ENCODE measurements at places on chromosomes 2 and 18. TPM values are rescaled to one million over a fixed set of nuclear protein-coding genes. Genes with fewer than 3 reads are reported as not detected.

GRCh38 chr2:133462811-133463210, 105.5 kb downstream of the NCKAP5 start:
- DNase-seq, result no peak

DNA sequence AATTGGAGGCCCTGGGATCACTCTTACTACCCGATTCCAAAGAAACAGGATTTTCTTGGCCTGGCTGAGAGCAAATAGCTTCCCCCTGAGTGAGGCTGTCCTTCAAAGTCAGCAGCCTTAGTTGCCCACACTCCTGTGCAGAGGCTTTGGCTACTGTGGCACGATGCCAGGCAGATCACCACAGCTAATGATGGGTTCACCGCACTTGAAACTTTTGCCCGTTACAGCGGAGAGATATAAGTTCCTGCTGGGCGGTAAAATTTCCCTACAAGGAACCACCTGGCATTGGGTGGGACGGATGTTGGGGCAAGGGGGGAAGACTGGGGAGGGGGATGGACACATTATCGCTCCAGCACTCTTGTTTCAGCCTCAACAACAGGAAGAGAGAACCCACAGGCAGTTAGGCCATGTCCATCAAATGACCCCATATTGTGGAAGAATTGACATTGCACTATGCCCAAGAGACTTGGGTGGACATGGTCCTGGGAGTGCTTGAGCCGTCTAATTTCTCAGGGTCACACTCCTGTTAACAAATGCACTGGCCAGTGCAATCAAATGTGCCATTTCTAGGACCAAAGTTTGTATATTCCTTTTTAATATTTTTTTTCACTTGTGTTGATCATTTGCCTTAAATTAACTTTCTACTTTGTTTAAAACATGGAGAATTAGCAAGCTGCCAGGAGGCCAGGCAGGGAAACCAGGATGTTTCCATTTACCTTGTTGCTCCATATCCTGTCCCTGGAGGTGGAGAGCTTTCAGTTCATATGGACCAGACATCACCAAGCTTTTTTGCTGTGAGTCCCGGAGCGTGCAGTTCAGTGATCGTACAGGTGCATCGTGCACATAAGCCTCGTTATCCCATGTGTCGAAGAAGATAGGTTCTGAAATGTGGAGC, 4.4 kb downstream of the IL1B start:
- no peak for DNase-seq

DNA sequence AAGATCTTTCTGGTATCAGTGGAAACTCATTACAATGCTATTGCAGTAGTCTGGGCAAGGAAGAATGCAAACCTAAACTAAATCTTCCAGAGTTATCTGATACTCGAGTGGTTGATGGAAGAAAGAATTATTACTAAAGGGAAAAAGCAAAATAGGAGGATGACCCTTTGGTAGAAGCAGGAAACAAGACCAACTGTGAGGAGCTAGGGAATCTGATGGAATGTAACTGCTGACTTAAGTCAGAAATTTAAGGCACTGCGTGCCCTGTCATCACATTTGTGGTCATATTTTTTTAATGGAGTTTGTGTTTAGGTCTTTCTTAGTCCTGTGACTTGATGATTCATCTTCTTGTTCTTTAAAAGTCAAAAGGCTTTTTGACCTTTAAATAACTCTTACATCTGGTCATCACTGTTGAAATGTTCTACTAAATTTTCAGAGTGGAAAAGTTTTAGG, 36.5 kb upstream of the ARMC9 start:
- peak; percentile 90 for DNase-seq

GRCh38 chr2:105809097-105809473, 64.4 kb downstream of the NCK2 start:
- no peak for DNase-seq

SLC25A12 gene
- 28.2 TPM for total RNA-seq

CAPN14 gene
- 0.24 TPM for total RNA-seq

PARD3B gene
- total RNA-seq, result 0.27 TPM

GRCh38 chr2:55917117-55917516, 6.5 kb downstream of the EFEMP1 start:
- no peak for DNase-seq

DNA sequence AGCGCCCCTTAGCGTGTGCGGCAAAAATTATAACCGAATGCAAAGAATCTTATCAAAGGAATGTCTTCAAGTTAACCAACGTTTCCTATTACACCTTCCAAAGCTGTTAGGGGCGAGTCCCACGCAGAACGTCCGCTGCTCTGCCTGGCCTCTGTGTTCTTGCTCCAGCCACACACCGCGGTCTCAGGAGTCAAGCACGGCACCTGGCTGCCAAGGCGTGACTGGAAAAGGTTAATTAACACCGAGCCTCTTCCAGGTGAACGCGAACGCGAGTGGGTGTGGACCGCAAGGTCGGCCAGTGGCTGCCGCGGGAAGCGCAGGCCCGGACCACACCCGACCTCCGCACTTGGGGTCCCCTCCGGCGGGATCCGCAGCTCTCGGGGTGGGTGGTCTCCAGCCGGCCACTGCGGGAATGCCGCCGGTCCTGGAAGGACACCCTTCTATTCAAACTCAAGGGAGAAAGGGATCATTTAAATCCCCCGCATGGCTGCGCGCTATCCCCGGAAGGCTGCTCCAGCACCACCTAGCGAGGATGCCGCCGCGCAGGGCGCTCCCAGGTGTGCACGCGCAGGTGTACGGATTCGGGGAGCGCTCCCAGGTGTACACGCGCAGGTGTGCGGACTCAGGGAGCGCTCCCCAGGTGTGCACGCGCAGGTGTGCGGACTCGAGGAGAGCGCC, 830 bp downstream of the CYB5A start:
- no peak for DNase-seq

DNA sequence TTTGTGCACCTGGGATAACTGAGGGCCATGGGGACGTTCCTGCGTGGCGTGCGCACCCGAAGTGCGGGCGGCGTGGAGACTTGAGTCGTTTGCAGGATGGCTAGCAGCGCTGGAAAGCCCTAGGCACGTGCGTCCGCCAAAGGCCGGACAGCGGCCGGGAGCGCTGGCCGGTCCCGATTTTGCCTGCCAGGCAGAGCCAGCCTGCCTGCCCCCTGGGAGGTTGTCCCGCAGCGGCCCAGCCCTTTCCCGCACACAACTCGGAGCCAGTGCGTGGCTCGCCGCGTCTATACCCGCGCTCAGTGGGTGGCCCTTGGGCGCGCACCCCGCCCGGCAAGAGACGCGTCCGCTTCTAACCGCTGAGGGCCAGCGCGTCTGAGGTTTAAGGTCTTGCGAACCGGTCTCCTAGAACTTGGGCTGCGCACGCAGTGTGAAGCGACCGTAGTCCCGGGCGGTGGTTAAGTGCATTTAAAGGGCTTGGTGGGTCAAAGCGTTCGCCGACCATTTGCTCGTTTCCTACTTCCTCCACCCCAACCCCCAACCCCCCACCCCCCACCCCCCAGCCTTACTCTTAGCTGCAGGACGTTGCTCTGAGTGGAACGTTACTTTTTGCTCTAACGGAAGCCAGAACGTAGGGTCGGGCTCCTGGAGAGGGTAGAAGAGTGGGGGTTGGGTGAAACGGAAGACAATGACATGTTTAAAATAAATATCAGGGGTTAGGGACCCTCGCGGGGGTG, 627 bp downstream of the CDCA7 start:
- peak; percentile 45 for DNase-seq

GRCh38 chr2:133810559-133810958, 242.3 kb upstream of the NCKAP5 start:
- no peak for DNase-seq

DNA sequence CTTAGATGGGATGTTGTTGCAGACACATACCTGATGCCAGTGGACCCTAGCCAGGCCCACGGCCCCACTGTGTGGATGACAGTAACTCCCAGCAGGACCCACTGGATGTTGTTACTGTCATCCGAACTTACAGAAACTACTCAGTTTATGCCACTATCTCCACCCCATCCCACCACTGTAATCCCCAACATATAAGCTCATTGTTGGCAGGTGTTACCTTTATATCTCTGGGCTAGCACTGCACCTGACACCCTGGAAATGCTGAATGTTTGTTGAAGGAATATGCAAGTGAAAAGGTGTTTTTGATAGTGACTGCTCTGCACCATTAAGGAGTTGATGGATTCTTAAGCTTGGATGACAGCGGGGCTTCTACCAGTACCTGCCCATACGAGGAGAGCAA, 133.5 kb upstream of the ASB18 start:
- DNase-seq, result no peak

KRTCAP3 gene
- not detected for total RNA-seq

- DNase-seq, result no peak
Observed at GRCh38 chr2:11899264-11899818, 152.9 kb downstream of the LPIN1 start.

GRCh38 chr2:167293172-167293781, 405.0 kb downstream of the XIRP2 start:
- DNase-seq, result no peak

GRCh38 chr2:102438578-102438977, 15.6 kb downstream of the IL18RAP start:
- DNase-seq, result no peak

- DNase-seq, result no peak
Observed at GRCh38 chr2:186135686-186136085, 350.4 kb upstream of the ZC3H15 start.

DNA sequence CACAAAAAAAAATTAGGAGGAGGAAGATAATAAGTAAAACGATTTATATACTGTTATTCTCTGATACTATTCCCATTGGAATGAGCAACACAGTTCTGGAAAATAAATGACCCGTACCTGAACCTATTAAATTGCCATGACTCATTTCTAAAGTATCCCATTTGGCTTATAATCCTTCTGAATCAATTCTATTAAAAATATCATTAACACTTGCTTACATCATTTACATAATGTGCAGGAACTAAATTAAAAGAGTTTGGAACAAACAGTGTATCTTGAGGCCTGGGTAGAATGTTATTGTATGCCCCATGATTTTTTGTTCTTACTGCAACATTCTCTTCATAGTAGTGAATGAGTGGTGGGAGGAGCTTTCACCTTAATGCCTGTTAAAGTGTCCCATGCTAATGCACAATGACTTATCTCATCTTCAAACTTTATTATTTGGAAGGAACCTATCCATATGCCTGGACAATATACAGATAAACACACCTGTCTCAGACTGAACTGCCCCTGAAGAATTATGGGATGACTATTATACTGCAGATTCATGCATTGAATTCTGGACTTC, 549.9 kb upstream of the ACVR2A start:
- DNase-seq, result no peak

DNAJC10 gene
- 108 TPM for total RNA-seq

LRP2 gene
- 9.2 TPM for total RNA-seq

DNA sequence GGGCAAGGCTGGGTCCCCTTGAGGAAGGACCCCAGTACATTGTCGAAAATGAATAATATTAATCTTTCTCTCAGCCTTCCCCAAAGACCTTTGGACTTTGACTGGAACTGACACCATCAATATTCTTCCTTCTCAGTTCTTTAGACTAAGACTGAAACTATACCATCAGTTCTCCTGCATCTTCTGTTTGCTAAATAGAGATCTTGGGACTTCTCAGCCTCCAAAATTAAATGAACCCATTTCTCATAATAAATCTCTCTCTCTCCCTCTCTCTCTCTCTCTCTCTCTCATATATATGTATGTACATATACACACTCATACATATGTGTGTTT, 39.7 kb upstream of the VRK2 start:
- DNase-seq, result no peak

SFTPB gene
- total RNA-seq, result not detected

GRCh38 chr2:219060821-219061791, at the start of gene IHH:
TSS of gene IHH (minus strand) at chr2:219060921. CDS start at chr2:219060467, 454 bp downstream.
- DNase-seq, result no peak

FAM110C gene
- not detected for total RNA-seq

RRM2 gene
- total RNA-seq, result 46.9 TPM

DNA sequence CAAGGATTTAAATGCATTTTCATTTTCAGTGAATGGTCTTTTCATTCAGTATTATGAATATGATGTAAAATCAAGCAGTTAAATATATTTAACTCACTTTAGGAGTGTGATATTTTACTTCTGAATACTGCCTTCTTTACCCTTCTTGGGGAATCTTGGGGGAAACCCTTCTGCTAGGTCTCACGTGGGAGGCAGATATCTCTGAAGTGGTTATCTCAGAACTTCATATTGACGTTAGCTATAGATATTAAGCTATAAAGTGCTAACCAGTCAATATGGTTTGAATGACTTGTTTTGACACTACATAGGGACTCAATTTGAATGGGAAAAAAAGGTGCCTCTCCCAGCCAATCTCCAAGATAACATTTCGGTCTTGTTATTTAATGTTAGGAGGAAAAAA, 9.8 kb downstream of the REL start:
- no peak for DNase-seq

- DNase-seq, result no peak
Observed at GRCh38 chr2:14998546-14998945, 366.0 kb downstream of the LRATD1 start.

DNA sequence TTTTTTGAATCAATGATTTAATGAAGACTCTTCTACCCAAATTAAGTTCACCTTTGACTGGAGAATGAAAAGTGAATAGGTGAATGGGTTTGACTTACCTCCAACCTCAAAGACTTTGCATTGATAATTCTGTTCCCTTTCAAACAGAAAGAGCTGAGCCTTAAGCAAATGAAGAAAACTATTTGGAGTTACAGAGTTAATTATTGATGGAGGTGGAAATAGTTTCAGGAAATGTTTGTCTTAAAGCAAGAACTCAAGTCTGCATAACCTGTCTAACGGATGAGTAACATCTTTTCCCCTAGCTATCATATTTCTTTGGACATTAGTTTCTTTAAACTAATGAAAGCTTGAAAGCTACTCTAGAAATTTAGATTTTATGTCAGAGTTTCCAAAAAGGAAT, 166.5 kb downstream of the CERS6 start:
- DNase-seq, result no peak

RAX gene
- total RNA-seq, result not detected

Data from SK-MEL-5 (cell line).